ENCODE measurements at places on chromosomes 13 and 19.

GRCh38 chr13:106138620-106139019, 396.8 kb downstream of the EFNB2 start:
- DNase-seq: no peak

DNA sequence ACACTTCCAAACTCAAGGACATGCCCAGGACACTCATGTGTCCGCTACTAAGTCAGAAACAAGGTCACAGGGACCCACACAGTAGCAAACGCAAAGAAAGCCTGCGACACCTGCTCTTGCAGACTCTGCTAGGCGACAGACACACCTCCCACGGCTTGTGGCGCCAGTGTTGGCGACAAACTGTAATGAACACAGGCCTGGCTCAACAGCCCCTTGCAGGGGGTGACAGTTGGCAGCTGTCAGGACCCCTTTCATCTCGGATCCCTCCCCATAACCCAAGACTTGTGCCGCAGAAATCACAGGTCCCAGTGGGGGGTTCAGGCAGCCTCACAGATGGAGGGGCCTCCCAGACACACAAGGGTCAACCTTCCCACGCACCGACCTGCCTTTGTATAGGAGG, 364 bp downstream of the CKM start:
- no peak for DNase-seq

- peak; percentile 60 for DNase-seq
Measured at GRCh38 chr19:54297759-54298305, 15.1 kb downstream of the LILRA5 start.

DNA sequence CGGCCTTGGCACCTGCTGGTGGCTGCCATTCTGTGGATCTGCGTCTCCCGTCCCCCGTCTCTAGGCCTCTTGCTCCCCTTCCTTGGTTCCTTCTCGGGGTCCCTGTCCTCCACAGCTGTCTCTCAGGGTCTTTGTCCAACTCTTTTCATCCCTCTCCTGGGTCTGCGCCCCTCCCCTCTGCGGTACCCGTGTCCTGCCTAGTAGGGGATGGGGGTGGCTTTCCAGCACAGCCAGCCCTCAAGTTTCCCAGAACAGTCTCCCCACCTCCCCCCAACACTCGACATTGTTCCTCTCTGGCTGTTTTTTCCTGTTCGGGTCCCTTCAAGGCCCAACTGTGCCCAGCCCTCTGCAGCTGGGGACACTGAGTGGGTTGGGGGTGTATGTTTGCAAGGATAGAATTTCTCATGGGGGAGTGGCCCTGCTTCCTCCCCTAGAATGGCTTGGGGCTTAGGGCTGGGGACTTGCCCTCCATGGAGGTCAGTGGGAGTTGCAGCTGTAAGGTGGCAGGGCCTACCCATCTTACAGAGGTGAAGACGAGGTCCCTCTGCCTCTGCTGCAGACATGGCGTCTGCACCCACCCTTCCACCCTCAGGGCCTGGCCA, 762 bp upstream of the ADM5 start:
- no peak for DNase-seq

- DNase-seq: peak; percentile 24
Measured at GRCh38 chr19:32350471-32350865, 5.1 kb downstream of the ZNF507 start.

DNA sequence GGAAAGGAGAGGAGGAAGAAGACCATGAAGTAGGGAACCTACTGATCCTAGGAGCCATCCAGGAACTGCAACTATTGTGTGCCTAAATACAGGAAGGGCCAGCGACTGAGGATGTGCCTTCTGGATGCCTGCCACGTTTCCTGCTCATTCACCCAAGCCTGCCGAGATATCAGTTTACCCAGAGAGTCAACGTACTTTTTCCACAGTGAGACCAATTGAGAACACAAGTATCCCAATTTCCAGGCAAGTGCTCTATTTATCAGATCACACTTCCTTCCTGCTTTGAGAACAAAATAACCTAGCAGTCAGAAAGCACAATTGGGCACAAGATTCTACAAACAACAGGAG, 122.4 kb downstream of the AKAP11 start:
- no peak for DNase-seq

DNA sequence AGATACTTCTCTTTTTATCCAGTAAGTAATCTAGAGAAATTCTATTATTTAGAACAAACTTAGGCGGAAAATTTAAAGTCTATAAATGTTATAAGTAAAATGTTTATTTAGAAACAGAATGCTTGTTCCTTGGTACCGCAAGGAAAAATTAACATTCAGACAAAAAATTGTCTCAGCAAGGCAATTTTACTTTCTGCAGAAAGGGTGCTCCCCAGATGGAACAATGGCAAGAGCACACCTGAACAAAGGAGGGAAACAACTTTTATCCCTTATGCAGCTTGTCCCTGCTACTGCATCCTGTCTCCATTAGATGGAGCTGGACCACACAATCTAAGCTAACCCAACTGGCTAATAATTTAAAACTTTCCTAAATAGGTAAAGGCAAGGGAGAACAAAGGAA, 6.5 kb upstream of the ZNF708 start:
- no peak for DNase-seq

- no peak for DNase-seq
Measured at GRCh38 chr19:2547721-2548120, 71.8 kb downstream of the GADD45B start.

- no peak for DNase-seq
Measured at GRCh38 chr13:94984958-94985357, 272.6 kb upstream of the SOX21 start.

GRCh38 chr13:36130552-36131221, 495 bp downstream of the DCLK1 start:
- no peak for DNase-seq

DNA sequence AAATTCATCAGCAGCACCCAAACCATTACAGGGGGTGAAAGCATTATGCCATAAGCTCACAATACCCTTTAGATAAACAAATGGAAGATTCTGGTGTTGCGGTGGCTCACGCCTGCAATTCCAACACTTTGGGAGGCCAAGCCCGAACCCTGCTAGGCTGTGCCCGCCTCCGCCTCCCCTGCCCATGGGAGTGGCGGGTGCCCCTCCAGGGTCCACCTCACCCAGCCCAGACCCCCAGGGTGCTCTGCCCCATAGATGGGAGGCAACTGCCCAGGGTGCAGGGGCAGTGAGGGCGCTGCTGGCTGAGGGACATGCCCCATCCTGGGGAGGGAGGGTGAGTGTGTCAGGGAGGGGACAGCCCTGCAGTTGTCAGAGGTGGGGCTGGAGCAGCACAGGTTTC, 10.0 kb upstream of the SIGLECL1 start:
- DNase-seq: no peak

GRCh38 chr13:43266936-43267615, 243.7 kb downstream of the DNAJC15 start:
- DNase-seq: no peak
